ENCODE measurements at places on chromosomes 6 and 20.

DNA sequence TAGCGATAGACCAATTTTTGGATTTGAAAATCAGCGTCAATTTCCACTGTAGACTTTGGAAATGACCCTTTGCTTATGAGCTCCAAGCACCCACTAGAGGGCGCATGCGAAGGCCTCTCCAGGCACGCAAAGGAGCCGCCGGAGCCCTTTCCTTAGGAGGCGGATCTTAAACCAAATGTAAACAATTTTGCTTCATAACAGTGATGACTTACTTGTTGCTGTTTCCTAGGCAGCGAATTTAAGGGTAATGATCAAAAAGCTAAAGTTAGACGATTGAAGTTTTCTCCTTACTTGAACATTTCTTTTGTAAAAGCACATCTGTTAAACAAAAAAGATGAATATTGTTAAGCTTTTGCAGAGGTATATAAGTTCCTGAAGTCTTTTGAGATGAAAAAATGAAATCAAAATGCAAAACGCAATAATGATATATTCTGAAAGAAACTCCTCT, 29.2 kb upstream of the EXOC2 start:
- DNase-seq, result peak; percentile 53

- DNase-seq, result no peak
These were observed 14.2 kb downstream of the SMPDL3A start for GRCh38 chr6:122803171-122803661.

DNA sequence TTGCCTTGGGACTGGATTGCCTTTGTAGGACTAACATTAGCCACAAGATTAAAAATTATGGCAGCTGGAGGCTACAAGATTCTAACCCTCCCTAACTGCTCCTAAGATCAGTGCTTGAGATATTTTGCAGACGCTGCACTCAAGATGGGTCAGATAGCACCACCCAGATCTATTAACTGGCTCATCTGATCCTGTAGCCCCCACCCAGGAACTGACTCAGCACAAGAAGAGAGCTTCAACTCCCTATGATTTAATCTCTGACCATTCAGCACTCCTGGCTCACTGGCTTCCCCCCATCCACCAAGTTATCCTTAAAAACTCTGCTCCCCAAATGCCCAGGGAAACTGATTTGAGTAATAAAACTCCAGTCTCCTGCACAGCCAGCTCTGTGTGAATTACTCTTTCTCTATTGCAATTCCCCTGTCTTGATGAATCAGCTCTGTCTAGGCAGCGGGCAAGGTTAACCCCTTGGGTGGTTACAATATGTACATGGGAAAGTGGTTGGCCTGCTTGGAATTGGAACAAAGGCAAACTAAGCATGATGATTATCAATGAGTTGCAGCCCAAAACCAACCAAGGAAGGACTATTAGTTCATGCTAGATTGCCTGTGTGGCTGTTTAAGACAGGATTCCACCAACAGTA, 111.3 kb downstream of the OR2B2 start:
- no peak for DNase-seq

- DNase-seq, result no peak
These were observed 70.5 kb downstream of the FAM217A start for GRCh38 chr6:4008324-4009047.

DNA sequence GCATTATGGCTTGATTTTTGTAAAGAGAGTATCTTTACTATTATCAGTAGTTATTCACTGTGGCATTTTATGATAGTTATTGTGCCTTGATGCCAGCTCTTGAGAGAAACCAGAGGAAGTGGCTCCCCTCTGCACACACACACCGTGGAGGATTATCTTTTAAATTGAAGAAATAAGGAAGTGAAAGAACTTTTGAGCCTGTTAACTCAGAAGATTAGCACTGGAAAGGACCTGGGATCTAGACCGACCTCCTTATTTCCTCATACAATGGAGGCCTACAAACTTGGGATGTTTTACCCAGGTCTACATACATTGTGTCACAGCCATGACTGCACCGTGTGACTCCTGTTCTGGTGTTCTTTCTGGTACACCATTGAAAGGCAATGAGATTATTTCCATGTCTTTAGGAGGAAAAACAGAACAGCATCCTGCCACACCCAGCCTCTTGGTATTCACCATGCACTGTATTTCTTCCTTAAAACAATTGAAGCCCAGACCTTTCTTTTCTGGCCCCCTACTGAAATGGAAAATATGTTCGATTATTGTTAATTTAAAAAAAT, 40.6 kb downstream of the HECA start:
- DNase-seq, result no peak

- no peak for DNase-seq
These were observed 414.3 kb downstream of the CDKAL1 start for GRCh38 chr6:20948556-20948955.

- DNase-seq, result no peak
These were observed 12.1 kb downstream of the LGSN start for GRCh38 chr6:63307581-63308246.

DNA sequence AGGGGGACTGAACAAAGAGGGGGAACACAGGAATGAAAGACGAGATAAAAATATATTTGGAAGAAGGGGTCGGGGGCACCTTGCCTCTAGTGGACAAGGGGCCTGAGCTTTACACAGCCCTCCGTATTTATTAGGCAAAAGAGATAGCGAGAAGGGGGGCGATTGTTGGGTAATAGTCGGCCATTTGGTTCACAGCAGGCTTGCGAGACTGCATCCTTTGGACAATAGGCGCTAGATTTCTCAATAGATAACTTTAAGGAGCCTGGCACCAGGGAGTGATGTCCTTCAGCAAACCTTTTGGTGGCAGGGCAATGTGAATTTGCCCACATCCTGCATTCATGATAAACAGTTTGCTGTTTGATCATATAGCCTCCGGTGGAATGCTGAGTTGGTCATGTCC, 3.0 kb upstream of the NANP start:
- DNase-seq, result no peak

DNA sequence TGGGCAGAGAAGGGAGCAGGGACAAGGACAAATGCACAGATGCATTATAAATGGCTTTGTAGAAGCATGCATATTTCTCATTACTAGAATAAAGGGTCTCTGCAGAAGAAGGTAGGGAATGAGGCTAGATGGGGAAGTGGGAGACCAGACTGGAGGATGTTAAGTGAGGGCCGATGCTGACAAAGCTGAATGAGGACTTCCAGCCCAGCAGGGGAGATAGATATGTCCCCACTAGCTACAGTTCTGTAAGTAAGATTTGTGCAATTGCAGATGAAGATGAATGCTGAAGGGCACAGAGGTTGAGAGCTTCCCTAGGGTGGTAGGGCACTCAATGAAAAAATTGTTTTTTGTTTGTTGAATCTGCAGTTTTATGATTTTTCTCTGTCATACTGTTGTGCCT, 16.9 kb downstream of the ADGRG6 start:
- DNase-seq, result no peak

Data from activated CD4-positive, alpha-beta T cell treated with anti-CD3 and anti-CD28 coated beads for 1 hour (primary cell).